ENCODE measurements at places on chromosomes 3 and 15. TPM values are rescaled to one million over a fixed set of nuclear protein-coding genes. Genes with fewer than 3 reads are reported as not detected.

The KBTBD13 gene
- 4.4 TPM for total RNA-seq

The ENTPD3 gene
- 0.59 TPM for total RNA-seq

The MOBP gene
- 0.20 TPM for total RNA-seq

The P2RY12 gene
- total RNA-seq, result 1.4 TPM

The CACNA1D gene
- 2.7 TPM for total RNA-seq

The VEPH1 gene
- 0.48 TPM for total RNA-seq

The ASB14 gene
- 2.5 TPM for total RNA-seq

The ECE2 gene
- total RNA-seq, result 1.6 TPM

Measured in right atrium auricular region (tissue), 2 donors.